ENCODE measurements at places on chromosomes 11 and 22. TPM values are rescaled to one million over a fixed set of nuclear protein-coding genes. Genes with fewer than 3 reads are reported as not detected.
A peak's percentile ranks its signal among the peaks of the same experiment; 100 is the strongest.

DNA sequence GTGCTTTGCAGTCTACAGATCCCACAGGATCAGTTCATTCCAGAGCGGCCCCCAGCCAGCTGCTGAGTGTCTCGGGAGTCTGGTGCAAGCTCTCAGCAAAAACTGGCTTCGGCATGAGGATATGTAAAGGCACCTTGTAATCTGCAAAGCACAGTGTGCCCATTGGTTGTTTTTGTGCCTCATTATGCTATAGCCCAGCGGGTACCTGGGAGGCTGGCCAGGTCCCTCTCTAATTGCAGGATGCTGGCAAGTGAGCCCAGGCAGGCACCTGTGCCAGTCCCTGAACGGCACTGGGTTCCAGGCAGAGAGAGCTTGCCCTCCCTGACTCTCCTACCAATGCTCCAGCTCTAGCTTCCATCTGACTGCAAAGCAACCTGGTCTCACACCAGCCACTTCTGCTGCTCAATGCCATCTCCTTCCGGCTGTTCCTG lies 128.7 kb downstream of the DSCAML1 start:
- no peak for DNase-seq

DNA sequence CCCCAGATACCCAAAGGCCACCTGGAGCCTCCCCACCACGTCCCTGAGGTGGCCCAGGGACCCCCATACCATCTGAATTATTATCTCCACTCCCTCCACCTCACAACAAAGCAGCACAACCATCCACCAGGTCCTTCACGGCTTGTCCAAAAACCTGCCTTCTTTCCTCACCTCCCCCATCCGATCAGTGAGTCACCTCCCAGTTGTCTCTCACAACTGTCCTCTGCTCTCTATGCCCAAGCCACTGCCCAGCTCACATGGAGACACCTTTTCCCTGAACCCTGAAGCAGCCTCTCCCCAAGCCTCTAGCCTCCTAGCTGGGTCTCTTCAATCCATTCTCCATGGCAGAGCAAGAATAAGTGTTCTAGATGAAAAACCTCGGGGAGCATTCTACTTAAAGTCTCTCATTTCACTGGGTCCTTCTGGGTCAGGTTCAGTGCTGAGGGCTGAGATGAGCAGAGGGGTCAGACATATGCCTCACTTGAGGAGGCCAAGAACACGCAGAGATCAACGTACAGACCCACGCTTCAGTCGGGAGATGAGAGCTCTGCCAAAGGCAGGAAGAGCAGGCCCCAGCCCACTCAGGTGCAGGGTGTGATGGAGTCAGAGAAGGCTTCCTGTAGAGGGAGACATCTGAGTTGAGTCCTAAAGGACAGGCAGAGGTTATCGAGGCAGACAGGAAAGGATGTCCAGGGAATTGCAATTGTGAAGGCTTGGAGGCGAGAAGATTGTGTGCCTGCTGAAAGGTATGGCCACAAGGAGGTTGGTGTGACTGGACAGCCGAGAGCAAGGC lies 74.7 kb downstream of the PDE2A start:
- no peak for DNase-seq

GRCh38 chr11:104073950-104074705 lies 37.7 kb downstream of the DDI1 start:
- DNase-seq: no peak

DNA sequence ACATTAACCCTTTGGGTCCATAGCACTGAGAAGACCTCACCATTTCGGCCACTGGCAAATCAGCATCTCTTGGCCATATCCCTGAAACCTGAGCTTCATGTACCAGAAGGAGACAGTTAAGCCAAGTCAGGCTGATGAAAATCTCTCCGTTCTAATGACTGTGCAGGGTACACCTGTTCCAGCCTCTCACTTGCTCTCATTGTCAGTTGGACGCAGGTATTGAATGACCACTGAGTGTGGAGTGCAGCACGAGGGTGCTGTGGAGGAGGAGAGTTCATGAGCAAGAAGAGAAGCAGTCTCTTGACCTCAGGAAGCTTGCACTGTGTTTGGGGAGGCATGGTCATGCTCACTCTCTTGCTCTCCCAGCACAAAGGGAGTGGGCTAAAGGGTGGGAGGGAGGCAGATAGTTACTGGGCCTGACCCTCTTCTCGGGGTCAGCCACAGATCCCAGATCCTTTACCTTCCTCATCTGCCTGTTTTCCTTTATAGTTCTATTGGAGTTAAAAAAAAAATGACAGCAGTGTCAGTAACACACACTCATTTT lies 65.2 kb downstream of the ZBTB16 start:
- DNase-seq: no peak

DNA sequence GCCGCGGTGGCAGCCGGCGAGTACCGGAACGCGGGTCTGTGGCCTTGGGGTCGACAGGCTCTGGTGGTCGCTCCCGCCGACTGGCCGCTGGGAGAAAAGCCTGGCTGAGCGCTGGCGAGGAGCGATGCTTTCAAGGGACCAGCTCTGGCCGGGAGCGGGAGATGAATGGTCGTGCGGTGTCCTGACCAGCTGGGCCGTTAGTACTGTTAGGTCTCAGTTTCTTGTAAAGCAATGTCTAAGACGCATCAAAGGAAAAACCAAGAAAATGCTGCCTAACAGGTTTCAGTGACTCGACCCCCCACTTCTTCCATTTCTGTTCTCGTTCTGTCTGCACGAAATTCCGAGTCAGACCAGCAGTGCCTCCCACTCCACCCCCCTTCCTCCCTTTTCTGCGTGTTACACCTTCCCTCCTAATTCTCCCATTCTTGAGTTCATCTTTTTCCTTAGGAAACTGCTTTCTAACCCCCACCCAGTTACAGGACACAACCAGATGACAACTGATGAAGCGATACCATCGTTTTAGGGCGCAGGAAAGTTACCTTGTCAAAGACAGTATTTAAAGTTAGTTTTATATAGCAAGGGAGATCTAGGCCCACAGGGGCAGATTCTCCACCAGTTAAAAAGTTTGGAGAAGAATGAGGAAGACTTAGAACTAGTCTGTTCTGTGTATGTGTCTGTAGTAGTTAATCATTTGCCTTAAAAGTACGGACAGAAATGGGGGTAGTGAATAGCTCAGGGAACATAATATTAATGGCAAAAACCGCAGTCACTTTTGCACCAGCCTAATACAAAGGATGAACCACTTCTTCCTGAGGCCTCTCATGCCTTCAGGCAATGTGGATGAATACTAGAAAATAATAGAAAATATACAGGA lies 1.0 kb downstream of the CUL5 start:
- DNase-seq: no peak

Gene HOATZ
- not detected for total RNA-seq

Gene CHID1
- total RNA-seq: 63.7 TPM

Gene OR9G4
- total RNA-seq: not detected

GRCh38 chr11:11262171-11262920 lies 90.7 kb downstream of the CSNK2A3 start:
- DNase-seq: no peak

- DNase-seq: peak; percentile 92
These were observed 5.2 kb upstream of the RAB3IL1 start for GRCh38 chr11:61922539-61922938.

- DNase-seq: peak; percentile 61
These were observed 609.7 kb downstream of the TBC1D22A start for GRCh38 chr22:47372111-47372581.

- DNase-seq: no peak
These were observed 33.1 kb downstream of the MTMR3 start for GRCh38 chr22:29916007-29916544.

Measured in cardiac septum (tissue), 1 donor.